Activated naive CD8-positive, alpha-beta T cell treated with anti-CD3 and anti-CD28 coated beads, Interleukin-2, amount 10 ng/mL, durations not matched to agents 7 days and 5 days (primary cell): ENCODE measurements at places on chromosomes 4 and X.

GRCh38 chr4:36823199-36823967 lies 421.2 kb upstream of the NWD2 start:
- DNase-seq = no peak

GRCh38 chr4:82811838-82812341 lies 13.3 kb upstream of the SCD5 start:
- no peak for DNase-seq

- DNase-seq = no peak
These were observed 29.6 kb downstream of the TRIM2 start for GRCh38 chr4:153233761-153234371.

DNA sequence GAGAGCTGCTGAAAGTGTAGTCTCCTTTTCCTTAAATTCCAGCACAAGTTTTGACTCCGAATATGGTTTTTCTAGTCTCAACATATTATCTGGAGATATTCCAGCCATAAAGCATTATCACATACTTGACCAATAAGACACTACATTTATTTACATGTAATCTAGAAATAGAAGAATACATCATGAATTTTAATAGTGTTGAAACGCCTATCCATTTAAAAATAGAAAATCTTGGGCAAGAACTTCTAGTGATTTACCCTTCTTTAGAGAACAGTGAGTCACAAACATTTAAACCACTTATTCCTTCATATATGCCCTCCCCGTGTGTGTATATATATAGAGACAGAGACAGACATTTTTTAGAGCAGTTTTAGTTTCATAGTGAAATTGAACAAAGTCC lies 161.5 kb downstream of the SOWAHB start:
- DNase-seq = no peak

GRCh38 chrX:97619499-97619898 lies 735.8 kb downstream of the RPA4 start:
- no peak for DNase-seq

GRCh38 chr4:155403886-155404285 lies 27.1 kb upstream of the MAP9 start:
- no peak for DNase-seq

DNA sequence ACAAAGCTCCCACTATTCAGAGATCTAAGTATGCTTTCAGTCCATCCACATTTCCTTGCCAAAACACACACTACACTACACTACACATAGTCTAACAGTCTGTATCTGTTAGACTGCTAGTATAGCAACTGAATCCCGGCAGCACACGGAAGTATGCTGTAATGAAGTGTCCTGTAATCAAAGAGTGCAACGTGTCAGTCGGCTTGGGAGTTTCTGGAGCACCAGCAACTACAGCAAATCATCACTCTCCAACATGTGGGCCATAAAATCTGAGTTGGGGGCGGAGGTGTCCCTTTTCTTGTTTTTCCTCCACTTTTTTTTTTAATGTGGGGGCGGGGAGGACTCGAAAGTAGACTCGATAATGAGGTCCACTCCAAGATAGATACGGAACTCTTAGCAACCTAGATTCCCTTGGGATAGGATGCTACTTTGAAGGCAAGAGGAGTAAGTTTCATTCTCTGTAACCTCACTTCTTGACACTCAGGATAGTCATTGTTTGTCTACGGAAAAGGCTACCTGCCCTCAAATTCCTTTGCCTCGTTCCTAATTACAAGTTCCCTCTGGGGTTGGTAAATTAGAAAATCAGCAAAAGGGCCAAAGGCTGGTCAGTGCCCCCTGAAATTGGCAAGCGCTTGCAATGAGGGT lies 722 bp downstream of the SLC10A7 start:
- peak; percentile 27 for DNase-seq

DNA sequence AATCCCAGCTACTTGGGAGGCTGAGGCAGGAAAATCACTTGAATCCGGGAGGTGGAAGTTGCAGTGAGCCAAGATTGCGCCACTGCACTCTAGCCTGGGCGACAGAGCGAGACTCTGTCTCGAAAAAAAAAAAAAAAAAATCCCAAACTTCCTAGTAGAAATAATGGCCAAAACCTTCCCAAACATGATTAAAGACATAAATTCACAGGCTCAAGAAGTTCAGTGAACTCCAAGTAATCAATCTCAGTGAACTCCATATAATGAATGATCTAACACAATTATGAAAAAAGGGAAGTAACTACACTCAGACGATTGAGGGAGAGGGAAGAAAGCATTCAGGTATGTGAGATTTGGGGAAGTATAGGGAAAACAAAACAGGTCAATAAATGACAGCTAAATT lies 6.5 kb downstream of the FUNDC1 start:
- no peak for DNase-seq

- no peak for DNase-seq
These were observed 221.1 kb downstream of the PTTG2 start for GRCh38 chr4:38181286-38181685.

DNA sequence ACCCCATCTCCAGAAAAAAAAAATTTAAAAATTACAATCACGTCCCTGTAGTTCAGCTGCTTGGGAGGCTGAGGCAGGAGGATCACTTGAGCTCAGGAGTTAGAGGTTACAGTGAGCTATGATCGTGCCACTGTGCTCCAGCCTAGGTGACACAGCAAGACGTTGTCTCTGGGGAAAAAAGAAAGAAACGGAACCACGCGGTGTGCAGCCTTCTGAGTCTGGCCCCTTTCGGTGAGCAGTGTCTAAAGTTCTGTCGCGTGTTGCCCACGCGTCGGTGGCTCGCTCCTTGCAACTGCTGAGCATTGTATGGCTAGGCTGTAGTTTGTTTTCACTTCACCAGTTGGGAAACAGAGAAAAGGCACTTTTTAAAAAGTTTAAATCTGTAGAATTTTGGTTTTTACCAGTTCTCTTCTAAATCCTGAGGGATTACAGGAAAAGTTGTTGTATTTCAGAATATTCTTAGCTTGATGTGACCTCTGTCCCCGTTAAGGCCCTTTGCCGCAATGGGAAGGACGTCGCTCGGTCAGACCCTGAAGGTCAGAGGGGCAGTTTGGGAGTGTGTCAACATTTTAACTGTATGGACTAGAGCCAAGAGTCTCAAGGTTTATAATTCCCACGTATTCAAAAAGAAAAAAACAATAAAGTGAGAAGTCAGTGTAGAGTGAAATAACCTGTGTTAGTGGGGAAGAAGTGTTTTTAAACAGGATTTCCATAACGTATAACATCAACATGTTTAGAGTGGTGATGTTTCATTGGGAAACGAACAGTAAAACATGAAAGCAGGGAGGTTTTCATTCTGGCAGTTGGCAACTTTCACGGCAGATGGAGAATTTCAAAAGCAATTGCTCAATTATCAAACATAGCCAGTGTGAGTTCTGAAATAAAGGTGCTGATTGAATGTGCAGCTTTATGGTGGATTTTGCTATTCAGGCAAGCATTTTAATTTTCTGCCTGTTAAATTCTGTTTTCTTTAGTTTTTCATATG lies 45.8 kb upstream of the MSANTD1 start:
- DNase-seq = no peak

- DNase-seq = no peak
These were observed 583.4 kb downstream of the TRAM1L1 start for GRCh38 chr4:116501954-116502353.

DNA sequence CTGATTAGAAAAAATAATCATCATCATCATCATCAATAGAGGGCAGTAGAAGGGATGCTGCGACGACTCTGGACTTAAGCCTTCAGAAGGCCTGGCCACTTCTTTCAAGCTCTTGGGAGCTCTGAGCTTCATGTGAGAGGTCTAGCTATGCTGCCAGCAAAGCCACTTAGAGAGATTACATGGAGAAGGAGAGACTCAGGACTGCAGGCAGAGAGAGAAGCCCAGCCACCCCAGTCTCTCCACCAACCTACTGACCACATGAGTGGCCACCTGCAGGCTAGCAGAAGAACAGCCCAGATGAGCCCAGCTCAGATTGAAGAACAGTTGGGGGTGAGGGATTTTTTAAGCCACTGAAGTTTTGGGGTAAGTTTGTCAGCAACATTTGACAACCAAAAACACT lies 17.1 kb upstream of the TMEM150C start:
- no peak for DNase-seq

DNA sequence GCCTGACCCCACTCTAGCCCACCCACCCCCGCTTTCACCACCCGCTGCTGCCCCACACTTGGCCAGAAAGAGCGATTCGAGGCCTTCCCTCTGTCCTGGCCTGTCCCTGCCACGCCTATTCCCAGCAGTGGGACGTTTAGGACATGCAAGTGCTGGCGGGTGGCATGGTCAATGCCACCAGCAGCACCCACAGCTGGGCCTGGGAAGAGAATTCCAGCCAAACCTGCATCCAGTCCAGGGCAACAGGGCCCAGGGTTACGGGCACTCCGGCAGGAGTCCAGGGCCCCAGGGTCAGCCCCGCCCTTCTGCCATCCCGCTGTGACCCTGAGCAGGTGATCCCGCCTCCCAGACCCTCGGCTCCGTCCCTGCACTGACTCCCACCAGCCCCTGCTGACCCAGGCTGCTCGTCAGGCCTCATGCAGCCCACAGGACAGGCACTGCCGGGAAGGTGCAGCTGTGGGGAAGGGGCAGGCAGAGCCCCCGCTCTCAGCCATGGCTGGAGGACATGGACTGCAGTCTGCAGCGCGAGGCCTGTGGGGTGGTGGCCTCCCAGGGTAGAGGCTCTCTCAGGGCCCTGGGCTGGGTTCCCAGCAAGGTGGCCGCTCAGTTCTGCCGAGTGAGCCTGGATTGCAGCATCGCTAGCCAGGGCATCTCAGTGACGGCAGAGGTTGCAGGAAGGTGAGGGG lies 6.8 kb upstream of the HTRA3 start:
- DNase-seq = no peak

GRCh38 chr4:23888421-23889319 lies 1.2 kb downstream of the PPARGC1A start:
- DNase-seq = no peak

GRCh38 chr4:114077610-114078009 lies 98.2 kb upstream of the ARSJ start:
- no peak for DNase-seq

DNA sequence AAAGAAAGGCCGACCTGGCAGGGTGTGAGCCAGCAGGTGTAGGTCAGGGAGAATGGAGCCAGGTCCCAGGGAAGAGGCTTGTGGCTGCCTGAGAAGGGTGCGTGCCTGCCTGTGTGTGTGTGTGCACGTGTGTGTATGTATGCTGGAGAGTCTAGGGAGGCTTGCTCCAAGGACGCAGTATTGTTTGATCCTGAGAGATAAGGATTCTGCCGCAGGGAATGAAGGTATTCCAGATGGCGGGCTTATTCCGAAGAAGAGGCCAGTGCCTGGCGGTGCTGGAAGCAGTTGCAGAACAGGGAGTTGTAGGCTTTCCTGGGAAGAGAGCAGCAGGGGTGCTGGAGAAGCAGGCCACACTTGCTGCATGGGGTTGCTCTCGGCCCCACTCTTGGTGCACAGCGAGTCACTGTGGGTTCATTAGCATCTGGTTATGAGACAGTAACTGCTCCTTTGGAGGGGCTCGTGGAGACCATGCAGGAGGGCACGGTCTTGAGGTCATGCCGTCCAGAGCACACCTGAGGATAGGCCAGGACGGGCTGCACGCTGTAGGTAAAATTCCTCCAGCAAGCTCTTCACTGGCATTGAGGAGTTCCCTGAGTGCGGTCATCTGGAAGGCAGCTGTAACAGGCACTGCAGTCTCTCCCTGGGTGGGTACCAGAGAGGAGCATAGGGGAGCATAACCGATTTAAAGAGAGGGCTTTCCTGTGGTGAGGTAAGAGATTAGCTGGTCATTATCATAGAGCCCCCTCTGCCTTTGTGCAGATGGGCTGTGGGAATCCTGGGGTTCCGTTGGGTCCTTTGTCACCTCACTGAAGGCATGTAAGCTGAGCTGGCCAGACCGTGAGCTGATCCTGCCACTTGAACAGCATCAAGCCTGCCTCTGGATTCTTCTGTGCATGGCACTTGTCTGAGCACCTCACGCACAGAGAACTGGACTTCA lies 29.9 kb upstream of the MSANTD1 start:
- no peak for DNase-seq

DNA sequence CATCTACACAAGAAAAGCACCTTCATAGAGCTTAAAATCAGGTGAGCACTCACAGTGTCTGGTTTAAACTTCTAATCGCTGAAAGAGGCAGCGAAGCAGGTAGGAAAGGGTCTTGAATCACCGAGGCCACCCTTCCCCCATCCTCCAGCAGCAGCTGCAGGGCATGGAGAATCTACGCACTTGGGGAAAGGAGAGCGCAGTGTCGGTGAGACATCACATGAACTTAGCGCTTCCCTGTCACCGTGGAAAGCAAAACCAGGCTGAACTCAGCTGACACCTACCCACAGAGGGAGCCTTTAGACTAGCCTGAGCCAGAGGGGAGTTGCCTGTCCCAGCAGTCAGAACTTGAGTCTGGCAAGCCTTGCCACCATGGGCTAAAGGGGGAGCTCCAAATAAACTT lies 197.2 kb upstream of the ZFP42 start:
- DNase-seq = no peak

GRCh38 chrX:29397506-29397905 lies 810.3 kb downstream of the IL1RAPL1 start:
- no peak for DNase-seq

DNA sequence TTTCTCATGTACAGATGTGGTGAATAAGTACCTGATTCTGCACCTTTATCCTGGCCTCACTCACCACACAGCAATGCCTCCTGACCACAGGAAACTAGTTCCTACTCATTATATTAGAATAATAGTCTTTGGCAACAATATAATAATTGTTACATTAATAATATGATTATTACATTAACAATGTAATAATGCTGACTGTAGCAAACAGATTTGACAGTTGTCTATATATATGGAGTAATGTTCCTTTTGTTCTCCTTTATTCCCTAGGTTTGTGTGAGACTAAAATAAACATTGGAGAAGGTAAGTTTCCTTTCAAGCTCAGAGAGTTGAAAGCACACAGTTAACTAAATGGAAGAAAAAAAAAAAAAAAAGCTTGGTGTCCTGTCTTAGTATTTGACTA lies 40.6 kb upstream of the NAA11 start:
- no peak for DNase-seq

GRCh38 chr4:20813700-20814099 lies 113.4 kb downstream of the PACRGL start:
- no peak for DNase-seq

DNA sequence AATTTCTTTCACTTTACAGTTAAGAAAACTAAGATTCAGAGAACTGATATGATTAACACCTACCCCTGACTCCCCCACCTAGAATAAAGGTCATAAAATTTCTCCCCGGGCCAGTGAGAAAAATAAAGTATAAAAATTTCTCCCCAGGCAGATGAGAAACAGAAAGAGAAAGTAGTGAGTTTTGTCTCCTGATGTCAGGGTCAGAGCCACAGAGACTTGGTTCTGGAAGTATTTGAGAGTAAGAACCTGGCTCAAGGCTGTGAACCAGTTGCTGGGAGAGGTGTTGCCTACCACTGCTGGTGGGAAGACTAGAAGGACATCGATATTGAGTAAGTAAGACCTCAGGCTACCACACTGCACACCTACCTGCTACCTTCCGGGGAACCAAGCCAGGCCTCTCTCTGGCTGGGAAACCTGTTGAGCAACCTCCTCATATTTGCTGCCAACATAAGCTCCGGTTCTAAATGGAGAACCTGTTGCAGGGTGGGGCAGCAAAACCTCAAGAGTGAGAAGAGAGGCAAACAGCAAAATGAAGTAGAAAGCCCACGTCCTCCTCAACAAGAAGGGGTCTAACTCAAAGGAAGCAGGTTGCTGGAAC lies 104.2 kb upstream of the PUDP start:
- DNase-seq = no peak

GRCh38 chrX:10172877-10173276 lies 16.1 kb downstream of the CLCN4 start:
- no peak for DNase-seq
